ENCODE measurements at places on chromosomes 1 and 21.

- no peak overlapping the region for H3K4me3 ChIP-seq
- H3K27ac ChIP-seq = no peak overlapping the region
- no peaks in the 10 kb centered on the region for H3K4me1 ChIP-seq
- DNase-seq = no peak
- H3K27me3 ChIP-seq = no peaks in the 10 kb centered on the region
Observed at GRCh38 chr21:24658026-24658425, 949.3 kb downstream of the MRPL39 start.

GRCh38 chr1:245544236-245544635 lies 389.5 kb downstream of the KIF26B start:
- DNase-seq = no peak
- peaks cover 6% of the 10 kb centered on the region for H3K36me3 ChIP-seq
- no peak overlapping the region for H3K27ac ChIP-seq
- no peak overlapping the region for H3K4me3 ChIP-seq
- H3K27me3 ChIP-seq = no peaks in the 10 kb centered on the region

DNA sequence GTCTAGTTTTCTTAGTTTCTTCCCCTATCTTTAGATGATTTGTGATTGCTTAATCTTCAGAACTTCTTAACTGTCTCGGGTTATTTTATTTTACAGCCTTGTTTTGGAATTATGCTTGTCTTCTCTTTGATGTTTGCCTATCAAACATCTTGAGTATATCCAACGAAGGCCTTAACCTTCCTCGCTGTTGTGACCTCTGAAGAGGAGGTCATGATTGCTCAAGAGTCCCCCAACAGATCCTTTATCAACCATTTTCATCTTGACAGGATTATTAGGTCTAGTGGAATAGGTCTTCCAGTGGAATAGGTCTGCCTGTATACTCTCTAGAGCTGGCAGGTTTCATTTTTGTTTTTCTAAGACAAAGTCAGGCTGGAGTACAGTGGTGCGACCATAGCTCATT lies 45.7 kb downstream of the UBE4B start:
- H3K4me1 ChIP-seq = peaks cover 42% of the 10 kb centered on the region
- no peak overlapping the region for H3K27ac ChIP-seq
- H3K4me3 ChIP-seq = no peak overlapping the region

GRCh38 chr1:29875557-29876028 lies 639.3 kb downstream of the PTPRU start:
- no peaks in the 10 kb centered on the region for H3K4me1 ChIP-seq
- H3K4me3 ChIP-seq = no peak overlapping the region
- H3K36me3 ChIP-seq = no peaks in the 10 kb centered on the region
- H3K27me3 ChIP-seq = peaks cover 2% of the 10 kb centered on the region
- no peak for DNase-seq
